WTC11 (cell line): ENCODE measurements at places on chromosomes 4 and X.

- no peak for DNase-seq
Observed at GRCh38 chr4:37646247-37646646, 39.9 kb downstream of the RELL1 start.

GRCh38 chrX:39551762-39552161 lies 546.0 kb downstream of the BCOR start:
- DNase-seq, result no peak

GRCh38 chrX:16578218-16578617 lies 71.7 kb upstream of the S100G start:
- no peak for DNase-seq

DNA sequence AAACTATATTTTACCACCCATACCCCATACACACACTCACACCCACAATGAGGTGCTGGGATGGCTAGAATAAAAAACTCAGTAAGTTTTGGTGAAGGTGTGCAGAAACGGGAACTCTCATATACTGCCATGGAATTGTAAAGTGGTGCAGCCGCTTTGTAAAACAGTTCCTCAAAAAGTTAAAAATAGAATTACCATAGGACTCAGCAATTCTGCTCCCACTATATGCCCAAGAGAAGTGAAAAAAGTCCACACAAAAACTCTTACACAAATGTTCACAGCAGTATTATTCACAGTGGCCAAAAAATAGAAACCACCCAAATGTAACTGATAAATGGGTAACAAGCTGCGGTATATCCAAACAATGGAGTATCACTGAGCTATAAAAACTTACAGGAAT lies 6.5 kb downstream of the CENPU start:
- DNase-seq, result no peak

GRCh38 chrX:3371163-3371562 lies 24.7 kb upstream of the MXRA5 start:
- no peak for DNase-seq

DNA sequence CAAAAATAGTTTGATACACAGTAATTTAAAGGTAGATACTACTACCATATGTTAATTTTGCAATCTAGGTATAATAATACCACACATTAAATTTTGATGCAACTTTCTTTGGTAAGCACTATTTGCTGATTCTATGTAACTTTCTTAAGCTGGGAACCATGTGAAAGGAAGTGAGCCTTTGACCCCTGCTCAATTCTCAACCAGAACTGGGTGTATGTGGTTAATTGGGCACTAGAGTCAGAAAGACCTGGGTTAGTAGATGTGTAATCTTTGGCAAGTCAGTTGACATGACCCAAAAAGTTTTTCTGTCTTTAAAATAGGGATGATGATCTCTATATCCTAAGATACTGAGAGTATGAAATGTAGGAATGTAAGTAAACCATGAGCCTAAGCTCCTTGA lies 22.4 kb downstream of the TLR2 start:
- DNase-seq, result no peak

DNA sequence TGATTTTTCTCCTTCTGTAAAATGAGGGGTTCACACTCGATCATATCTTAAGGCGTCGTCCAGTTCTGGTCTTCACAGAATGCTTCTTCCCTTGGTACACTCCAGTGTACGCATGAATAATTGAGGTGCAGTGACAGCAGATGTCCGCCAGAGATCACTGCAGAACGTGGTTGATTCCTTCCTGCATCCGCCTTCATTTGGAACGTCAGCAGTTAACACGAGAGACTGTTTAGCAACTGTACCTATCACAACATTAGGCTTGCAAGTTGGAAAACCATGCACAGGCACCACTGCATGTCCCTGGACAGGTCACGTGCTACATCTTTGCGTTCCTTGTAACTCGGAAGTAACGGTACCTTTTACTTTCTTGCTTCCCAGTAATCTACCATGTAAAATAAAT lies 66.0 kb upstream of the GEMIN8 start:
- peak; percentile 41 for DNase-seq

- no peak for DNase-seq
Observed at GRCh38 chrX:45506149-45506730, 305.6 kb upstream of the DIPK2B start.

DNA sequence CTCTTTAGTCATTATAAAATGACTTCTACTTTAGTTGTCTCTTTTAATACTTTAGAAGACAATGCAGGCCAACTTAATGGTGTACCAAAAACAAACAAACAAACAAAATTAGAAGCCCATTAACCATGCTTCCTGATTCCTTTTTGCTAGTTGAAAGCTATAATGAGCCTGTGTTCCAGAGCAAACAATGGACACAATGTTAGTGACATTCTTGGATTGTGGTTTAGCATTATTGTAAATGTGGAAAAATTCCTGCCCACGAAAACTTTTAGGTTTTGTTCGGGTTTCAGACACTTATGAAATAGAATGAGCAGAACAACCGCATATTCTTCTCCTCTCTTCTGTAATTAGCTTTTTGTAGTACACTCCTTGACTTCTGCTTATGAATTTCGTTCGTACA lies 1682.7 kb upstream of the PCDH7 start:
- no peak for DNase-seq

- DNase-seq, result no peak
Observed at GRCh38 chr4:15270201-15270600, 157.6 kb upstream of the C1QTNF7 start.

DNA sequence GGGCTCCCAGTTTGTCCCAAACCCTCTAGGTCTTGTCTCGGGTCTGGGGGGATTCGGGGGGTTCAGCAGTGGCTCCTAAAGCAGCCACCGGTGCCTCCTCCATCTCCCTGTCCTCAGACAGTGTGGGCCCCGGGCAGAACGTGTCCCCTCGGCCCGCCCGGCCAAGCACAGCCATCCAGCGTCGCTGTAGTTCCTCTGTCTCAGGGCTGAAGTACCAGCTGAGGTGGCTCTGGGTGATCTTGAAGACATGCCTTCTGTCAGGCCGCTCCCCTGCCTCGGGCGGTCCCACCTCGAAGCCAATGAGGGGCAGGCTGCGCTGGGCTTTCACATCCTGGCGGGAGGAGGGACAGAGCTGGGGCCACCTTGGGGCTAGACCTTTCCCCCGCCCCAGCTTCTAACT lies 5.9 kb downstream of the TSR2 start:
- peak; percentile 21 for DNase-seq

GRCh38 chrX:119272882-119273419 lies 36.9 kb downstream of the PGRMC1 start:
- no peak for DNase-seq

GRCh38 chr4:78355306-78355705 lies 196.3 kb upstream of the ANXA3 start:
- DNase-seq, result no peak

DNA sequence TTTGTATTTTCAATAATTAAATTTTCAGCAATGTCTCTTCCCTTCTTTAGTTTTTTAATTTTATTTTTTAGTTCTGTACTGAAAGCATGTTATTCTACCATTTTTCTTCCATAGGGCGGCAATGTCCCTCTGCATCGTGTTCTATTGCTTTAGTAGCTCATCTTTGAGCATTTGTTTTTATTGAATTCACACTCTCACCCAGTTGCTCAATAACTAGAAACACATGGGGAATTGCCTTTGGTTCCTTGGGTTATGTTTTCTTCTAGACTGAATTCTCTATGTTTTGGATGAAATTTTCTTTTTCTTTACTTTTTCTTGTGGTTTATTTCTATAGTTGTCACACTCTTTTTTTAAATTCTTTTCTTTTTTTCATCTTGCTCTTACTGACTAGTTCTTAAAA lies 233.8 kb upstream of the LDB2 start:
- DNase-seq, result no peak

DNA sequence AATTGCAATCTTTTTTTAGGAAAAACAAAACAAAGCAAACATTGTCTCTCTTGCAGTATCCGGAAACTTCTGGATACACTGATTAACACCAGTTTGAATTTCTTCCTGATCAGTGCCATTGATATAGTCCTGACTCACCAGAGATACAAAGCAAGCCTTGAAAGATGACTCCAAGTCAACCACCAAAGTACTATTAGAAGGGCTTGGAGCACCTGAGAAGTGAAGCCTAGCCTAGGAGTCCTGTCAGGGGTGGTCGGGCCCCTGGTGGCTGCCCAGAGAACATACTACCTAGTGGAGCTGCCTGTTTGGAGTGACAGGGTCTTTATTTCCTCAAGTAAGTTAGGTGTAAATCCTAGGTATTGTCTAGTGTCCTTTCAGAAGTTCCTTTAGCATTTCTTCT lies 593.2 kb downstream of the ZNF674 start:
- peak; percentile 17 for DNase-seq

DNA sequence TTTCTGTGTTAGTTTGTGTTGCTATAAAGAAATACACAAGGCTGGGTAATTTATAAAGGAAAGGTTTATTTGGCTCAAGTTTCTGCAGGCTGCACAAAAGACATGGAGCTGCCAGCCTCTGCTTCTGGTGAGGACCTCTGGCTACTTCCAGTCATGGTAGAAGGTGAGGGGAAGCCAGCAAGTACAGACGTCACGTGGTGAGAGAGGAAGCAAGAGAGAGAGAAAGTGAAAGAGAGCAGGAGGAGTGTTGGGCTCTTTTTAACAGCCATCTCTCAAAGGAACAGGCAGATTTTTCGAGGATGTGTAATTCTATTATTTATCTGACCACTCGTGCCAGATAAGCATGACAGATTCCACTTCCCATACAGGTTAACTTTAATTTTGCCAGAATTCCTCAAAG lies 1199.1 kb downstream of the ADGRL3 start:
- no peak for DNase-seq

- no peak for DNase-seq
Observed at GRCh38 chrX:15963858-15964257, 109.2 kb upstream of the AP1S2 start.

DNA sequence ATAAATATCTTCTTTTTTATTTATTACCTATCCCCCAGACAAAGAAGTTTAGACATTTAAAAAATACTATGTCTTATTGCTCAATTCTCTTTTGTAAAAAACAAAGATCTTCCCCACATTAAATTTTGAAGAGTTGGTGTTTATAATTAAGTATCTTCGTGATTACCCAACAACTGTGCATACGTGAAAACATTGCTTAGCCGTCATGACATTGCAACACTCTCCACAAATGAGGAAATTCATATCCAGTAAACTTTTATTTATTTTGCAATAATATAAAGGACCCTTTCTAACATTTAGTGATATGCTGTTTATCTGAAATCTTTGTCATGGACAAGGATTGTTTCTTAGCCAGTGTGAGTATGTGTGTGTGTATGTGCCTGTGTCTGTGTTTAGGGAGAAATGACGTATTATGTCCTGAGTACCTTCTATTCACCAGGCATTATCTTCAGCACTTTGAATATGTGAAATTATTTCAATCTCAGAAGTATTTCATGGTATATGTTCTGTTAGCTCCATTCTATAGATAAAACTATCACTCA lies 26.1 kb upstream of the EREG start:
- no peak for DNase-seq

GRCh38 chr4:31341601-31342359 lies 621.6 kb downstream of the PCDH7 start:
- no peak for DNase-seq

DNA sequence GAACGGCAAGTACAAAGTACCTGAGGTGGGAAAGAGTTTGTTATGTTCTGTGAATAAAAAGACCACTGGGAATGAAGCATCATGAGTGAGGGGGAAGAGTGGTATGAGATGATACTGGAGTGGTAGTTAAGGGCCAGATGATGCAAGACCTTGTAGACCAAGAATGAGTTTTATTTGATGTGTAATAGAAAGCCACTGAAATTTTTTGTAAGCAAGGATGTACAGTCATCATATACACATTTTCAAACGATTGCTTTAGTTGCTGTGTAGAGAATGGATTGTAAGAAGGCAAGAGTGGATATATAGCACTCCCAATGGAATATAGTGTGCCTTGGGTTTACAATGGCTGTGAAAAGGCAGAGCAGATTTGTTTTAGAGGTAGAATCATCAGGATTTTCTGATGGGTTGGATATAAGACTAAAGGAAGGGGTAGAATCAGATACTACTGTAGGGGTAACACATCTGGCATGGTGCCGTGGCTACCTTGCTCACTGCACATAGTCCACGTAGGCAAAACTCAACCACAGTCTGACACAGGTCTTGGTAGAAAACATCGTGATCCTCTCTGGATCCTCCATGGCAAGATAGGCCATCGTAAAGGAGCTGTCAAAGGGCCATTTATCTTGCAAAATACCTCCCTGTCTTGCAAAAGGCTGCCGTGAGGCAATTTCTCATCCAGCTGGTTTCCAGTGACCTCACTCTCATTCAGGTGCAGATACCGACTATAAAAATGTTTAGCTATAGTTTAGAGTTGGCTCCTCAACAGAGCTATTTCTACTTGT lies 14.9 kb downstream of the TIFA start:
- no peak for DNase-seq

DNA sequence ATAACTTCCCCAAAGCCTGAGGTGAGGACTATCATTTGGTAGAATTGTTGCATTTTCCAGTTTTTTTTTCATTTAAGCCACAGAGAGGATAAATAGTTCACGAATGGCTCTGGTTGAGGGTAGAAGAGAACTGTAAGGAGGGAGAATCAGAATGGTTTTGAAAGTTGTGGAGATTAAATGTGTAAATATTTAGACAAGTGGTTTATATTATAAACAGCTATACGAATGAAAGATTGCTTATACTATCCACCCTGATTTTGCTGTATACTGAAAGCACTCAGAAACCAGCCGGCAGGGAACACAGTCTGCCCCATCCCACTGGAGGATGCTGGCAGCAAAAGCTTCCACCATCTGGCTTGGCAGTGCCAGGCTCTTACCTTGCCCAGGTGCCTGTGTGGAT lies 341.1 kb downstream of the RAPGEF2 start:
- DNase-seq, result no peak

DNA sequence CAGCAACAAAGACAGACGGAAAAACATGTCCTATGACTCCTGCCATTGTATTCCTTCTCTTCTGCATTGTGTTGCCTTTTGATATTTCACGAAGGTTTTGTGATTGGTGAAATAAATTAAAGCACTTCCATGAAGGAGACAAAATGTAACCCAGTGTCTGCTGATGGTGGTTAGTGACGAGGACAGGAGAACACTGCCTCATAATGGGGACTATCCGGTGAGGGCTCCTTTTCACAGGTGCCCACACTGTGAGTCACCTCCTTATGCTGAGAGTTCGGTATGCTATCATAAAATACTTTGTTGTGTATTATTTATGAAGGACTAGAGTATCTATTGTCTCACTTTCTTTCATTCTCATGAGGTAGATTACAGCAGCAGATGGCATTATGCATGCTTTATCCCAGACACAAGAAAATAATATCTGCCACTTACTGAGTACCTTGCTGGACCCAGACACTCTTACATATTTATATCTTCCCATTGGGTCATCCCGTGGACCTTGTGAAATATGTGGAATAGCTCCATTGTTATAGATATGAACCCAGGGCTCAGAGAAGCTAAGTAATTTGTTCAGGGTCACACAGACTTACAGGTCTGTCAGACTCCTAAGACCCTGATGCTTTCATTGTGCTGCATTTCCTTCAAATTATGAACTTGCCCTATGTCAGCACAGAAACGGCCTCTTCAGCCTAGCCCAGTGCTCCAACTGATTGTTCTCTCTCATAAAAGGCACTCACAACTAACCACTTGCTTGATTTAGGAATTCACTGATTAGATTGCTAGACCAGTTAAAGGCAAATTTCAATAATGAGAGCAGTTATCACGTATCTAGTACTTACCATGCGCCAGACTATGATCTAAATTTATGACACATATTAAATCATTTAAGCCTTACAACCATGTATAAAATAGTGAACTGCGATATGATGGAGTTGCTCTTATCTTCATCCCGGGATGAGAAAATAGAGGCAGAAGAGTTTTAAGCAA lies 31.2 kb downstream of the PLS3 start:
- no peak for DNase-seq
